ENCODE measurements at places on chromosomes 1 and 21.

DNA sequence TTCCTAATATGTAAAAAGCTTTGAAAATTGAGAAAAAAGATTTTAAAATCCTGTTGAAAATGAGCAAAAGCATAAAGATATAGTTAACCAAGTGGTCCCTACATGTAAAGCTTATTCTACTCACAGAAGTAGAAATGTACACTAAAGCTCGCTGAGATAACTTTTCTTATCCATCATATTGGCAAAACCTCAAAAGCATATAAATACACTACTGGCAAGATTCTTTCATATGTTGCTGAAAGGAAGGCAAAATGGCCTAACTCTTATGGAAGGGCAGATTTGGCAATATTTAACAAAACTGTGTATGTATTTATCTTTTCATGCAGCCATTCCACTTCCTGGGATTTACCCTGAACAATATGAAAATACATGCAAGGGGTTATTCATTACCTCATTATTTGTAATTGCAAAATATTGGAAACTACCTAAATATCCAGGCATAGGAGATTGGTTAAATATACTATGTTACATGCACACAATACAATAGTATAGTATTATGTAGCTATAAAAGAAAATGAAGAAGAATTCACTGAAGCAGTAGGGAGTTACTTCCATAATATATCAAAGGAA, 43.2 kb upstream of the LYPLAL1 start:
- no peak for DNase-seq

- DNase-seq: no peak
These were observed 41.7 kb upstream of the SLC19A1 start for GRCh38 chr21:45583831-45584509.

DNA sequence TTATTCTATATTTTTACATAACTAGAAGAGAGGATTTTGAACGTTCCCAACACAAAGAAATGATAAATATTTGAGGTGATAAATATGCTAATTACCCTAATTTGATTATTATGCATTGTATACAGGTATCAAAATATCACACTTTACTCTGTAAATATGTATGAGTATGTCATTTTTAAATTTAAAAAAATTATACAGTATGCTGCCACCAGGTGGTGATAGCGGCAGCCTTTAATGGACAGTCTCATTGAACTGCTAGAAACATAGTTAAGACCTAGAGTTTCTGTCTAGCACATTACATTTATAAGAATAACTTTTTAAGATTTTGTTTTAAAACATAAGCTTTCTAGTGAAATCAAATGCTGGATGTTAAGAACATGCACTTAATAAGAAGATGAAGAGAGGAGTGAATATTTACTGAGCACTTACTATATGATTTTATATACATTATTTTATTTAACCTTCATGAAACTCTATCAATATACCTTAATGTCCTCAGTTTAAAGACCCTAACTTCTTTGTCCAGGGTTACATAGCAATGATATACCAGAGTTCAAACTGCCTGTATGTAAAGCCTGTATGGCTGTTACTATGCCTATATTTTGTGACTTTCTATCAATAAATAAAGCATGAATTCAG, 207.1 kb downstream of the NUF2 start:
- no peak for DNase-seq

DNA sequence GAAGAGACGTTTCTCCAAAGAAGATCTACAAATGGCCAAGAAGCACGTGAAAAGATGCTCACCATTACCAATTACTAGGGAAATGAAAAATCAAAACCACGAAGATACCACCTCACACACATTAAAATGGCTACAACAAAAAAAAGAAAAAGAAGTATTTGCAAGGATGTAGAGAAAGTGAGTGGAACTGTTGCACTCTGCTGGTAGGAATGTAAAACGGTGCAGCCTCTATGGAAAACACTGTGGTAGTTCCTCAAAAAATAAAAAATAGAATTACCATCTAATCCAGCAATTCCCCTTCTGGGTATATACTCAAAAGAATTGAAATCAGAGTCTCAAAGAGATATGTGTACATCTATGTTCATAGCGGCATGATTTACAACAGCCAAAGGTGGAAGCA, 115.4 kb upstream of the EDN2 start:
- no peak for DNase-seq

GRCh38 chr1:156963621-156964020, 43.2 kb downstream of the LRRC71 start:
- DNase-seq: no peak

DNA sequence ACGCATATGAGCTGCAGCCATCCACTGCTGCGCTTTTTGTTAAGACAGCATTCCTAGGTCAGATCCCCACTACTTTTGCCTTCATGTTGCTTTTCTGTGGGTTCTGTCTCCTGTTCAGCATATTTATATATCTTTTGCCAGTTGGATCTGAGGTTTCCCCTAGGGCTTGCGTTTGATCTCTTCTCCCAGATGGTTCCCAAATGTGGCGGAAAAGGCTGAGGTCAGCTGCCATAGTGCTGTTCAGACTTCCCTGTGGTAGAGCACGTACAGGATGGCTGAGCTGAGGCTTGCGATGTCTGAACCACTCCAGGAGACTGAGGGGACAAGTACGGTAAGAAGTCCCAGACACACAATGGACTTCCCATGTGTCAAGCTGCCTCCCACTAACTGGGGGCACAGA, 39.8 kb downstream of the COL6A1 start:
- DNase-seq: no peak

DNA sequence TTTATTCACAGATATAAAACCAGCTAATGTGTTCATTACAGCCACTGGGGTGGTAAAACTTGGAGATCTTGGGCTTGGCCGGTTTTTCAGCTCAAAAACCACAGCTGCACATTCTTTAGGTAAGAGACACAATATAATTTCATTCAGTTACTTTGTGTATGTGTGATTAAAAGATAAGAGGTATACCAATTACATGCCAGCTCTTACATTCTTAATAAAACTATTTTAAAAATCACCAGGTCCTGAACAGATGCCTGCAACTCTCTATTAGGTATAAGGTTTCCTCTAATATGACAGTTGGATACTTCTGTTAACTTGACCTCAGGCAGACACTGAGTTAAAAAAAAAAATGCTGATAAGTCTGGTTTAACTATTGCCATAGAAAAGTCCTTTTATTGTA, 122.1 kb downstream of the NEK7 start:
- no peak for DNase-seq

GRCh38 chr1:31775210-31775999, 11.3 kb upstream of the ADGRB2 start:
- no peak for DNase-seq

DNA sequence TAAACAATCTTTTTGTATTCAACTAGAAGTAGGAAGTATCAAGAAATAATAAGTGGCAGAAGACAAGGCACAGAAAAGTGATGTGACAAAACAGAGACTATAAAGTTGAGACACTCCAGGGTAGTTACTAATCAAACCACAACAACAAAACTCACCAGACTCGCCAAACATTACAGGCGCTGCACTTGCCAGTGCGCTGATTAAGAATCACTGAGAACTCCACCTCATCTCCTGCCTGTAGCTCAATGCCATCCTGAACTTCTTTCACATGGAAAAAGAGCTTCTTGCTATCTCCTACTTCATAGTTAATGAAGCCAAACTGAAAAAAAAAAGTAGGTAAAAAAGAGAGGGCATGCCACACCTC, 2.8 kb upstream of the NRAS start:
- no peak for DNase-seq

All from NCI-H2081 treated with DMSO at 0.1 percent for 48 hours (cell line).